ENCODE measurements at places on chromosomes 5 and 9. TPM values are rescaled to one million over a fixed set of nuclear protein-coding genes. Genes with fewer than 3 reads are reported as not detected.

Gene IL4
- 0.43 TPM for polyA plus RNA-seq

Gene COL23A1
- 9.7 TPM for polyA plus RNA-seq

Gene SPINK6
- not detected for polyA plus RNA-seq

Gene BAAT
- polyA plus RNA-seq = 0.33 TPM

Gene FAM153A
- 1.8 TPM for polyA plus RNA-seq

Gene LRRC19
- polyA plus RNA-seq = 0.13 TPM

Gene TRIM36
- 35.8 TPM for polyA plus RNA-seq

Gene PELO
- polyA plus RNA-seq = 17.7 TPM

Gene ZNF879
- 8.0 TPM for polyA plus RNA-seq

Gene KCNMB1
- polyA plus RNA-seq = 2.7 TPM

Gene PTGDS
- polyA plus RNA-seq = 3,209 TPM

Gene OR2K2
- polyA plus RNA-seq = 0.15 TPM

Gene MARCOL
- polyA plus RNA-seq = not detected

Gene MAMDC4
- polyA plus RNA-seq = 15.9 TPM

Gene SLC34A1
- 0.68 TPM for polyA plus RNA-seq

Gene MELK
- 12.9 TPM for polyA plus RNA-seq

Gene VAV2
- 47.0 TPM for polyA plus RNA-seq

Gene CSNK1G3
- polyA plus RNA-seq = 27.6 TPM

Gene GAS1
- polyA plus RNA-seq = 19.4 TPM

Gene CDO1
- 104 TPM for polyA plus RNA-seq

Gene PFDN1
- 127 TPM for polyA plus RNA-seq

Gene MEGF10
- 18.5 TPM for polyA plus RNA-seq

Gene GZMA
- polyA plus RNA-seq = 0.24 TPM

All from spinal cord (tissue), 10 donors.